Activated CD4-positive, CD25-positive, alpha-beta regulatory T cell treated with anti-CD3 and anti-CD28 coated beads, Interleukin-2, amount 50 U/mL, for 72 hours (primary cell): ENCODE measurements at places on chromosomes 5 and 9.

DNA sequence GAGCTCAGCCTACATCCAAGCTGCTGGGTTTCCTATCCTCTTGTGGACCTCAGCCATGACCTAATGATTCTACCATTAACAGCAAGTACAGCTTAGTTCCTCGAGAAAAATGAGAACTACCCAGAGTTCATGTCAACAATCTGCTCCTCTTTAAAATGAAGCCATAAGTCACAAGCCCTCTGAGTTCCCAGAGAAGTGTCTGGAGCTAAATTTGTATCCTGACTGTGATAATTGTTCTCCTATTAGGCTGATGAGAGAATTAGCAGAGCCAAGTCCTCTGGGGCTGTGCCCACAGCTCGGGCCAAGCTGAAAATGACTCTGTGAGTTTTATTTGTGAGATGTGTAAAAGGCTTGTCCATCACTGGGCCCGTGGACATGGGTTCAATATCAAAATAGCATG, 145.1 kb upstream of the SMIM23 start:
- DNase-seq, result no peak

DNA sequence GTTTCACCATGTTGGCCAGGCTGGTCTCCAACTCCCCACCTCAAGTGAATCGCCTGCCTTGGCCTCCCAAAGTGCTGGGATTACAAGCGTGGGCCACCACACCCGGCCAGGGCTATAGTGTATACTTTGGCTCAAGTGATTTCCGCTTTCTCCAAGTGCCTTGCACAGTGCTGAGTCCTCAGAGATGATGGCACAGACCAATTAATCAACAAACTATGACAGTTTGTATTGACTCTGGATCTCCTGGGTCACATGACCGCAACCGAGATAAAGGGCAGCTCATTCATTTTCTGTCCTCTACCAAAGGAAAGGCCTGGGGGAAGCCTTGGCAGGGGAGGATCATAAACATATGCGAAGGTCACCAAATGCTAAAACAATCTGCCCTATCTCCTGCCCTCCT, 11.4 kb upstream of the LARP1 start:
- DNase-seq, result no peak

- no peak for DNase-seq
Observed at GRCh38 chr5:159010661-159011442, 88.9 kb downstream of the EBF1 start.

- no peak for DNase-seq
Observed at GRCh38 chr5:58517198-58517597, 26.0 kb downstream of the GAPT start.

GRCh38 chr9:33254211-33254610, 10.3 kb downstream of the BAG1 start:
- DNase-seq, result no peak

DNA sequence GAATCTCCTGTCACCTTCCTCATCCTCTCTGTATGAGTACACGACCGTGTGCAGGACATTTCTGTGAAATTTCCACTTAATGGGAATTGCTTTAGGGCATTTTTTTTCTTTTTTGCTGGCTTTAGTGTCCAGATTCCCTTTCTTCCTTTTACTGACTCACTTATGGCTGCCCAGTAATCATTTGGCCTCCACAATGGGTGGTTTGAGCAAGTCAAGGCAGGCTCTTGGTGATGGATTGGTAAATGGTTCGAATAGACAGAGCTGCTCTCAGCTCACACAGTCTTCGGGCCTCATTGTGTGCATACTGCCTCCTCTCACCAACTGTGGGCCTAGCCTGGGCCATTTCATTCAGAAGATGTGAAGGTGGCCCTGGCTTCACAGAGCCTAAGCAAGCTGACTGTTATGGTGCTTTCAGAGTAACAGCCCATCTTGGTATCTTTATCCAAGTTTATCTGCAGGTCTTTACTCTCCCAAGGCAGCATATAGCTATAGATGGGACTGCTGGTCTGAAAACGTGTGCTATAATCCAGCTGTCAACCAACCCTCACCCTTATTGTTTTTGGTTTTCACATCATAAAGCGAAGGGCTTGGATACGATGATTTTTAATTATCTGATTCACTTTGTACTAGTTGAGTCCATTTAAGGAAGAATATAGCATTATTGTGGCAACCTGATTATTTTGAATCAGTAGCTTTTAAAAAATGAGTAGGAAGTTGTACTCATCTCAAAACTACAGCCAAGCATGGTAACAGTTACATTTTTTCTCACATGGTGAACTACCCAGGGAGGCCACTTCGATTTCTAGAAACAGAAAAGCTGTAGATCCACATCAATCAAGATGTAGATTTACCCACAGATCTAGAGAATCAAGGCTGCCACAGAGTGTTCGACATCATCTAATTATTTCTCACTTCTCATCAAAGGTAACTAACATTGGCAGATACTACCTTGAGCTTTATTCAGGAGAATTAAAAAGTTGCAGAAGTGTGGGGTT, 50.4 kb upstream of the CKMT2 start:
- DNase-seq, result no peak

DNA sequence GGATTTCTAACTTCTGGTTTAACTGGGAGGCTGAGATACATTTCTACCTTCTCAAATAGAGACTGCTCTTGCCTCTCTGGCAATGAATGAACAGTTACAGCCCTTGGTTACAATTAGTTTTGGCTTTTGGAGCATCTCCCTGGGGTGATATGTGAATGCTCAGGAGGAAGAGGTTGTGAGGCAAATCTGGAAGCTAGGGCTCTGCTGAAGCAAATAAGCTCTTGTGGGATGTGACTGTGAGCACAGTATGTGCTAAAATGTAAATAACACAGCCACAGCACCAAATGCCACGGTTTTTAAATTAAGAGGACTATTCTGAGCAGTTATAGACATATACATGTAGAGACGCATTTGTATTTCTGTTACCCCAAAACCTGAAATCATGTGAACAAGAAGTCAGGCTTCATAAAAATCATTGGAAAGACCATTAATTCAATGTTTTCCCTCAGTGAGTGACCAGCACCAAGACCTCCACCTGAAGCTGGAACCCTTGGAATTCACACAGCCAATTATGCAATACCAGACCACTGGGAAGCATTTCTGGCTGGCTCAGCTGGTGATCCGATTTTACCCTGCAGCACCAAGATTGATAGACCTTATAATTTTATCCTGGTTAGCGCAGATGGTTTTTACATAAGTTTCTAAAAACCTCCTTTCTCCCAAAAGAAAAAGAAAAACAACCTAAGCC, 3.0 kb upstream of the SLC44A1 start:
- DNase-seq, result no peak

DNA sequence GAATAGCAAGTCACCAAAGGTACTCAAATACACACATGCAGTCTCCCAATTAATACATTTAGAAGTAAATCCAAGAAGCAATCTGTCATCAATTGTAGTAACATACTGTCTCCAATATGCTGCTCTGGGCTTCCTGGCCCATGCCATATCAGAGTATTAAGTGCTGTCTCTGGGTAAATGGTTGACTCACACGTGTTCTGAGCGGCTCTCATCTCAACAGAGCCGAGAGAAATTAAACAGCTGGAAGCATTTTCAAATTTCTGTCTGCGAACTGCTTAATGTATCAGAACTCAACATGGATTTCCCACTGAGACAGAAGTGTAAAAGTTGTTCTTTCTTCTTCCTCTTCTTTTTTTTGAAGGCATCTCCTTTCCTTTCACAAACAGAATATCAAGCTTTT, 247.3 kb upstream of the TAS2R1 start:
- DNase-seq, result no peak

- no peak for DNase-seq
Observed at GRCh38 chr9:94908011-94908563, 181.6 kb downstream of the AOPEP start.

GRCh38 chr5:23991406-23991805, 484.0 kb downstream of the PRDM9 start:
- no peak for DNase-seq

DNA sequence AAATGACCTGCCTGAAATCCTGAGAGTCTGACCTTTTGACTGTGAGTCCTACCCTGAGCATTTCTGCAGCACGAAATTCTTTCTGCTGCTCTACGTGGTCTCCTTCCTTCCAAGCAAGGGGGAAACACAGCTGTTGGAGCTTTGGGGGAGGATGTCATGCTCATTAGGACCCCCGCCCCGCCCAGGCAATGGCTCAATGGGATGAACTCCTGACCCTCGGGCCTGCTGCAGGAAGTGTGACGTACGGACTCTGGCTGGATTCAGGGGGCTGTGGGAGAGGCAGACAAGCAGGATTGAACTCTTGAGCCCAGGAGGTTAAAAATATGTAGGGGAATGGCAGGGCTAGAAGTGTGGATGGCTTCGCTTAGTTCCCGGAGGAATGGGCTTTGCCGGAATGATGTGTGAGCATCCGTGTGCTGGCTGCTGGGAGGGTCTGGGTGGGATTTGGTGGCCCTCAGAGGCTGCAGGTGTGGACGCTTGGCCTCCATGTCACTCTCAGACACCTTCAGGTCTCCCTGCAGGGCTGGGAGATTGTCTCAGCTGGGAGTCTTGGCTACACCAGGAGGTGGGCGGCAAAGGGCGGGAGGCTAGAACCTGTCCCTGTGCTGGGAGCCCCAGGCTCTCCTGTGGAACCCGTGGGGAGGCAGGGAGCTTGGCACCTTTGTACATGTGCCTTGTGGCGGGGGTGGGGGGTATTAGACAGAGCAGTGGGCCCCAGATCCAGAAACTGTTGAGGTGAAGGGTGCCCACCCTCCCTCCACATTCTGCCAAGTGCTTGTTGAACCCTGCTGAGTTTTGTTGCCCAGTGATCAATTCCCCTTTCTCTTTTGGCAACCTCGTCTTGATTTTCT, 26.3 kb downstream of the STC2 start:
- no peak for DNase-seq

GRCh38 chr5:67161767-67162166, 34.8 kb downstream of the CD180 start:
- DNase-seq, result no peak

DNA sequence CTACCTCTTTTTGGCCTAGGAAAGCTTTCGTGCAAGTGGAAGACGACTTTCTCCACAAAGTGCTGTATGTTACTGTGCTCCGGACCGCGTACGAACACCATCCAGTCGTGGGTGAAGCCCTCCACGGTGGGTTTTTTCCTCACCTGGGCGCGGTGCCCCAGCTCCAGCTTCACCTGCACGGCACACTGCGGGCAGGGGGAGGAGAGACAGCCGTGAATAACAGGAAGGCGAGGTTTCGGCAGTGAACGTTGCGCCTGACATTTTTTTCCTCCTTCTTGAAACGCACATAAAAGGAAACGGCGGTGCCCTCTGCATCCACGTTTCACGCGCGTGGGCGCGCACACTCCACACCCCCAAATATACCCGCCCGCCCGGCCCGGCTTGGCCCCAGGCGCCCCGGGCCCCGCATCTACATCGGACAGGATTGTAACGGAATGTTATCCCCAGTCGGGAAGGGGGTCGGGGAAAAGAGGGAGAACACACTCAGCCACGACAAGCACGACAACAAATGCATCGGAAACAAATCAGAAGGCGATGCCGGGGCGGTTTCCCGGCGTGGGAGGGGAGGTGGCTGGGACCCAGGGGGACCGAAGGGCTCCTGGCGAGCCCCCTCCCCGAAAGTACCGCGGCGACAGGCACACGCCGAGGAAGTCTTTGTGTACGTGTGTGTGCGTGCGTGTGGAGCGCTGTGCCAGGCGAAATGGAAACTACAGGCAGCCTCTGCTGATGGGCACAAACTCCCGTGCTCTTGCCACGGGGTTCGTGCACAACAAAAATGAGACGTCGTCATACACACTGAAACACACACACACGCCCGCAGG, 1.4 kb downstream of the MLLT3 start:
- peak; percentile 51 for DNase-seq

- no peak for DNase-seq
Observed at GRCh38 chr5:83049370-83049885, 27.8 kb downstream of the TMEM167A start.

DNA sequence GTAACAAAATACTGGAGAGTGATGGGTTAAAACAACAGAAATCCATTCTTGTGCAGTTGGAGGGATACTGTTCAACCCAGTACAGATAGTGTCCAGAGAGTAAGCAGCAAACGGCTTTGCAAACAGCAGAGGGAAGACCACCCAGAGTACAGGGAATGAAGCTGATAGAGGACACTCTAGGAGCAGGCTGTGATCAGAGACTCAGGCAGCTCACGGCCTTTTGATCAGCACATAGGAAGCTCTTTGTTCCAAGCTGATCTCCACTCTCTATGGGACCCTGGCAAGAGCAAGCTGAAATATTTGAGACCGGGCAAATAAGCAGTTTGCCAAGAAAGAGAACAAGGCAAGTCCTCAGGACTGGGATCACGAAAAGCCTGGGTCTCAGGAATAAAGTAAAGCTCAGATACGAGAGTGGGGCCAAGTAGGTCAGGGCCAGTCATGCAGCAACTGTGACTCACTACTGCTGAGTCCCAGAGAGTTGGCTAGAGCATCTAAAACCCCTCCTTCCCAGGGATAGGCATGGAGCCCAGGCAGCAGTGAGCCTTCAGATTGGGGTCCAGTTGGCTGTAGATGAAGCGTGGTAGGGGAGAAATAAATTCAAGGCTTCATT, 52.4 kb downstream of the MELK start:
- DNase-seq, result no peak

GRCh38 chr9:3397766-3398165, 128.0 kb downstream of the RFX3 start:
- no peak for DNase-seq

GRCh38 chr5:77087484-77088261, 588 bp upstream of the ZBED3 start:
- DNase-seq, result no peak

DNA sequence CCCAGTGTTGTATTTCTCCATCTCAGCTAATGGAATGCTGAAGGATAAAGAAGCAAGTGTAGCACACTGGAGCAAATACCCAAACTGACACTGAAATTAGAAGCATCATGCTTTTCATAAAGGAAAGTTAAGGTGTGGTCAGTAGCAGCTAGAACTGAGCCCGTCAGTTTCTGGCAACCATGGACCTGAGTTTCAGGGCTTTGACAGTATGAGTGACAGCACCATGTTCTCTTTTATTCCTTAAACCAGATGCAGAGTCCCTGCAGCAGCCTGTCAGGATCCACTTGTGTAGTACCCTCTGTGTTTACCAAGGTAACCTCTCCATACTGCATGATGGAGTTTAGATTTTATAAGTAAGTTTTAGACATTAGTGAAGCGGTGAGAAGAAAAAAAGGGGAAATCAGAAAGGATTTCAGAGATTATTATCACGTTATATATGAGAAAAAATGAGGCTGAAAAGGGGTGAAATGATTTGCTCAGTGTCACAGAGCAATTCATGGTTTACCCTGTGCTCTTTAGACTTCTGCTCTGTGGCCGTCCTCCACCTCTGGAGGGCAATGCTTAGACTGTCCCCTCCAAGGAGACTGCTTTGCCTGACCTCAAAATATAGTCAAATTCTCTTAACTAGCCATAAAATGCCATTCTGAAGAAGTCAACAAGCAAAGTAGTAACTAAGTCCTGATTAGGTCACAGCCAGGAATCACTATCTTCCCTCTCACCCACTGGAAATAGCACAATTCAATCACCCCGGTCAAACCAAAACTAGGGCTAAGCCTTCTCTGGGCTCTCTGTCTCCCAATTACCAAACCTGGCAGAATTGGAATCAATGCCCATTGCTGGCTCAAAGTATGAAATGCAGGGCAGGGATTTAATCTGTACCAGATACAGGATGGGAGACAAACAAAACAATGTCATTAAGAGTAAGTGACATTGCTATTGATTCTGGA, 10.5 kb upstream of the MYOT start:
- no peak for DNase-seq

GRCh38 chr5:81195335-81195929, 37.7 kb upstream of the CKMT2 start:
- DNase-seq, result no peak

GRCh38 chr5:18378066-18378465, 743.8 kb downstream of the TAF11L14 start:
- DNase-seq, result no peak

- DNase-seq, result no peak
Observed at GRCh38 chr9:92735636-92736562, 28.7 kb downstream of the BICD2 start.
